ENCODE measurements at places on chromosomes 2 and 18.

DNA sequence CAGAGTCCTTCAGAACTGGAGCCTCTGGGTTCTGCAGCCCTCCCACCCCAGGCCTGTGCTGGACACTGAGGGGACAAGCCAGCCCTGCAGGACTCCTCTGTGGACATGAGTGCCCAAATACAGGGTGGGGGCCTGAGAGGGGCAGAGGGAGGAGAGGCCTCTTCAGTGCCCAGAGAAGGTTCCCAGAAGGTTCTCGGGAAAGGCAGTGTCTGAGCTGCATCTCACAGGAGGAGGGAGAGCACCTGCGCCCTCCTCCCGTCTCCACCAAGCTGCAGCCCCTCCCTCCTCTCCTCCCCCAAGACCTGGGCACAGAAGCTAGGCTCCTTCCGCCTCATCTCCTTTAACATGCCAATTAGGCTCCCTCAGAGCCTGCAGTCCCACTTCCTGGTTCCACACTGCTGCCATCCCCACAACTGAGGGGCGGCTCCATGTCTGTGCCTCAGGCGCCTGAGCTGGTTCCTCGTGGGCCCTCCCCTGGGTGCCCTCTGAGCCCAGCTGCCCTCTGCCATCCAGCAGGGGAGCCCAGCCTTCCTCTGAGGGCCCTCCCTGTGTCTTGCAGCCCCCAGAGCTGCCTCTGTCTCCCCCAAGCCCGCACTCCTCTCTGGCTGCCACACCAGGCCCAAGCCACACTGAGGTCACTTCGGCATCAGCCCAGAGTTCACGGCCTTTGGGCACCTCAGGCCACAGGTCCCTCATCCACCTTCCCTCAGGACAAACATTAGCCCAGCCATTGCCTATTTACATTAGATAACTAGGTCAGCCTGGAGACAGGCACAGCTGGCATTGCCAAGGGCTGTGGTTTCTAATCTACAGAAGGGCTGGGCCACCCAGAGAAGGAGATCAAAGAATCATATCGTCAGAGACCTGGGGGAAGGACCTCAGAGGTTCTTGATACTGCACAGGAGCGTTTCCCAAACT is 28.9 kb downstream of the KCNK3 start:
- DNase-seq = no peak

- DNase-seq = peak; percentile 71
Measured at GRCh38 chr2:11582862-11583752, 49.3 kb downstream of the GREB1 start.

DNA sequence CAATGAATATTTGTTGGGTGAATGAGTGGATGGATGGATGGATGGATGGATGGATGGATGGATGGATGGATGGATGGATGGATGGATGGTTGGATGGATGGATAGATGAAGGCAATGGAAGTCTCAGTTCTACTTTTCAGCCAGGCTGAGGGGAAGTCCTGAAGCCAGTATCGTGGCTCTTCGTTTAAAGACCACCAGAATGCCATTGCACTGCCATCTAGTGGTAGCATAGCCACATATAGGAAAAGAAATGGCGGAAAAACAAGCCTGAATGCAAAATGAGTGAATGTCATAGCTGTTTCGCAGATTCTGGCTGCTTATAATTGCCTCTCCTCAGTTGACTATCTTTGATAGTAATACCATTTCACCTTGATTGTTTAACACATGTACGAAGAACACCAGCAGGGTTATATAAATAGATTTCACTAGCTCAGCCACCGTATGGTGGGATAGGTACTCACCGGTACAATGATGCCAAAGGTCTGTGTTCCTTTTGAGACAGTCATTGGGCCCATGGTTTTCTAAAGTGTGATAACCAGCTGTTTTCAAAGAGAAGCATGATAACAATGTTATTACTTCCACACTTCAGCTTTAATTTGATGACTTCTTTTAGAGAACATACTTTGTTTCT is 62.3 kb upstream of the GREB1L start:
- DNase-seq = peak; percentile 44

- DNase-seq = no peak
Measured at GRCh38 chr2:120348737-120349439, 3.0 kb downstream of the INHBB start.

- peak; percentile 30 for DNase-seq
Measured at GRCh38 chr2:181656450-181657291, at the start of gene CERKL. Gene CERKL, minus strand, starts transcription at chr2:181657105. Its CDS starts 99 bp downstream, at chr2:181657006.

GRCh38 chr2:112701052-112701451 is 19.8 kb upstream of the NT5DC4 start:
- DNase-seq = no peak

DNA sequence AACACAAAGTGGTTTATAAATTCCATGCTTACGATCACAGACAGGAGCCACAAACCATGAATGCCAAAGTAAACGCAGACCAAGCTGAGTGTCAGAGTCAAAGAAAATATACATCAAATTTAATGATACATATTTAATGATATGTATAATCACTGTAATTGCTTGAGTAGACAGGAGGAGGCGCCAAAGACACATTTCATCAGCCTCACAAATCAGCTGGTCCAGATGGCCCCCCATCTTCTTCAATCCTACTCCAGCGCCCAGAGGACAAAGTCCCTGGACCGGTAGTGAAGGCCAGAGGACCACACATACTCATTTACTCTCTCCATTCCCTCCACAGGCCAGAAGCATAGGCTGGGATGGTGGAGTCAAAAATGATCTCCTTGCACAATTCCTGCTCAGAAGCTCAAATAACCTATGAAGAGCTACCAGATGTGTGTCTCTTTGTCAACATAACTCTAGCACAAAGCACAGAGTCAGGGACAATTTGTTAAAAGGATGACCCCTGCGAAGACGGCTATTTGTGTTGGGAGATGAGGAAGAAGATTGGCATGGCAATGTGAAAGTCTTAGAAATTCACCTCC is 149.3 kb upstream of the PGAP1 start:
- DNase-seq = no peak

- DNase-seq = no peak
Measured at GRCh38 chr18:79625195-79625923, 54.2 kb upstream of the CTDP1 start.

DNA sequence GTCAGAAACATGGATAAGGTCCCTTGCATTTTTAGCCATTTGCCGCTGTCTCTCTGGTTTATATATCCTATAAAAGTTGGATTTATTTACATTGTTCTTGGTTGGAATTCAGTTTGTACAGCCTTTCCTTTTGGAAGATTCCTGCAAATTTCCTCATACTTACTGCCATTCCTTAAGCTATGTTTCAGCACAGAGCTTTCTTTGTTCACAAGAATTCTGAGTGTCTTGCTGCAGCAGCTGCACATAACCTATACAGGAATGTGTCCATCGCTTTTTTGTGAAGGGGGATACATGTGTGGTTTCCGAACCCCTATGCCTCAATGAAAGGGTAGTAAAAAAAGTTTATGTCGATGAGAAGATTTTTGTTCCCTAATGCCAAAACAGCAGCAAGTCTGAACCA is 48.3 kb upstream of the CCDC68 start:
- DNase-seq = no peak

DNA sequence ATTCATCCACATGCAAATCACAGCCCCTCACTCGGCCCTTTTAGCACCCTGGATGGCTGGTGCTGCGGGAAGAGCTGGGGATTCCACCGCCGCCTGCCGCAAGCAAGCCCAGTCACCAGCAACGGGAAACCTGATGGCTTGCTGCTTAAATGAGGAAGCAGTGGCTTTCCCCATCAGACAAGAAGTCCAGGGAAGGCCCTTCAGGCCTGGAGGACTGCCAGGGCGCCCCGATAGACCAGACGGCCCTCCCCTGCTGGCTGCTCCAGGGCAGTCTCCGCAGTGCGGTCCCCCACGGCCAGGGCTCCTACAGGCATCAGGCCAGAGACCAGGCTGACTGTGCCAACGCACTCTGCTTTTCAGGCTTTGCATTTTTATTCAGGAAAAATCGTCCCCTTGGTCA is 439.1 kb downstream of the EIPR1 start:
- no peak for DNase-seq

DNA sequence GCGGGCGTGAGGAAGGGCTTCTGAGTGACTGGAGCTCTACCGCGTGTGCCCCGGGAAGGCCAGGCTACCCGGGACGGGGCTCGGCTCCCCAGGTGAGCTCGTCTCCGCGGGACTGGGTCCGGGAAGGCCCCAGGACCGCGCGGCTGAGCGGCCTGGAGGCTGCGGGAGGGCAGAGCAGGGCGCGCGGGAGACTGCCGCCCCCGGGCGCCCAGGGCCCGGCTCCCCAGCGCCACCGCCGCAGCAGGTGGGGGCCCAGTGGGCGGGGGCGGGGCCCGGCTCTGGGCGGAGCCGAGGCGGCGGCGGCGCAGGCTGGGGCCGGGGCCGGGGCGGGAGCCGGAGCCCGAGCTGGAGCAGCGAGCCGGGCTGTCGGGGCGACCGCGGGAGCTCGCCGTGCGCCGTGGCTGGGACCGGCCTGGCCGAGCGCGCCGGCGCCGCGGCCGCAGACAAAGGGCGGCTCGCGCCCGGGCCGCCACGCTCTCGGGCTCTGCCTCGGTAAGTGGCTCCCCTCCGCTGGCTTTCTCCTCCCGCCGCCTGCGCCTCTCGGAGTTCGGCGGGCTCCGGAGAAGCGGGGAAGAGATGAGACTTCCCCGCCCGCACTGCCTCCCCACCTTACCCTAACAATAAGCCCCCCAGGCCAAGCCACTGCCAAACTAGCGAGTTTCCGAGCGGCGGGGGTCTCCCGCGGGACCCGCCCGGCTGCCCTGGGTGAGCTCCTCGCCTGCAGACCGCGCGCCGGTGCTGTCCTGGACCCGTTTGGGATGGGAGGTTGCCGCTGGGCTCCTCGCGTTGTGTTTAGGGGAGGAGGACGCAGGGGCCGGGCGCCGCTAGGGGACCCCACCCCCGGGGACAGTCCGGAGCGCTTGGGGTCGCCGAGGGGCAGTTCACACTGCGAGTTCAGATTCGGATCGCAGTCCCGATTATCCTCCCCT is at the start of gene MAPK4:
Gene MAPK4 (plus strand): TSS at position 336 of the 929 bp plus-strand sequence. CDS start 103,872 bp downstream, outside the sequence.
- peak; percentile 24 for DNase-seq

DNA sequence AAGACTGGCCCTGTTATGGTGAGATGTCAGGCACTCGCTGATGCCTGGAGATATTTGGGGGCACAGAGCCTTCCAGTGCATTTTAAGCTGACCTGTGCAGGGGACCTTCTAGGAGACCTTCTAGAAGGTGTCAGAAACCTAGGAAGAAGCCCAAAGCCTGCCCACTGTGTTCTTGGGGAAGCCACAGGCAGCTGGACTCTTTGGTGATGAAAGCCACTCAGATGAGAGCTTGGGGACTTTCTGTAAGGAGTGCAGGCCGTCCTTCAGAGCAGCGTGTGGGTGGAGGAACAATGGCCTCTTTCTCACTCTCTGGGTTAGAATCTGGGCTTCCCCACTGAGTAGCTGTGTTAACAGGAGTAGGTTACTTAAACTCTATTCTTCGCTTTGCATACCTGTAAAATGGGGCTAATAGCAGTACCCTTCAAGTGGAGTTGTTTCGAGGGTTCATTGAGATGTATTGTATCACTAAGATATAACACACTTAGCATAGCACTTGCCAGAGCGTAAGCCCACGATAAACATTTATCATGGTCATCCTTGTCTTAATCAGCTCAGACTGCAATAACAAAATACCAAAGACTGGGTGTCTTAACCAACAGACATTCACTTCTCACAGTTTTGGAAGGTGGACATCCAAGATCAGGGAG is 322.3 kb upstream of the EPAS1 start:
- DNase-seq = no peak

GRCh38 chr2:183081911-183082310 is 3.4 kb downstream of the DUSP19 start:
- DNase-seq = no peak

GRCh38 chr2:188441288-188441947 is 149.7 kb downstream of the GULP1 start:
- no peak for DNase-seq

DNA sequence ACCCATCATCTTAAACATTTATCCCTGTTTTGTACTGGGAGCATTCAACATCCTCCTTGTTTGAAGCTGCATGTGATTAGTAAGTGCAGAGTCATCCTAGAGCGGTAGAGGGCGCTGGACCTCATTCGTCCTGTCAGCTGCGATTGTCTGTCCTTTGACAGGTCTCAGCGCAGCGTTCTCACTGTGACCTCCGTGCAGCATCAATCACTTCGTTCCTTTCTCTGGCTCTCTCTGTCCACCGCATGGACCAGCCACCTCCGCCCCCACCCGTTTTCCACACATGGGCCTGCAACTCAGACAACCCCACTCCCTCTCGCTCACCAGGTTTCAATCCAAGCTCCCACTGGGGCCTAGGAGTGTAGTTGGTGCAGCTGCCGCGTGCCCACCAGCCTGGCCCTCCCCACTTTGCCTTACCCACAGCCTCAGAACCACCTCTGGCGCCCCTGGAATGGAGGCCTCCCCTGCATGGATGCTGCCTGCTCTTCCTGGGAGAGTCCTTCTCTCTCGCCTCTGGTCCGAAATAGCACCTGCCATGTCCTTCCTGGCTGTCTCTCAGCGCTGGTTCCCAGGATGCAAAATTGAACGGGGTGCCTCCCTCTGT is 90.5 kb downstream of the NDUFA10 start:
- DNase-seq = peak; percentile 44

- no peak for DNase-seq
Measured at GRCh38 chr2:237297421-237298150, 116.4 kb downstream of the COL6A3 start.

GRCh38 chr2:63628403-63628942 is 39.7 kb downstream of the MDH1 start:
- DNase-seq = no peak

- DNase-seq = no peak
Measured at GRCh38 chr2:234454433-234454832, 42.4 kb downstream of the ARL4C start.

DNA sequence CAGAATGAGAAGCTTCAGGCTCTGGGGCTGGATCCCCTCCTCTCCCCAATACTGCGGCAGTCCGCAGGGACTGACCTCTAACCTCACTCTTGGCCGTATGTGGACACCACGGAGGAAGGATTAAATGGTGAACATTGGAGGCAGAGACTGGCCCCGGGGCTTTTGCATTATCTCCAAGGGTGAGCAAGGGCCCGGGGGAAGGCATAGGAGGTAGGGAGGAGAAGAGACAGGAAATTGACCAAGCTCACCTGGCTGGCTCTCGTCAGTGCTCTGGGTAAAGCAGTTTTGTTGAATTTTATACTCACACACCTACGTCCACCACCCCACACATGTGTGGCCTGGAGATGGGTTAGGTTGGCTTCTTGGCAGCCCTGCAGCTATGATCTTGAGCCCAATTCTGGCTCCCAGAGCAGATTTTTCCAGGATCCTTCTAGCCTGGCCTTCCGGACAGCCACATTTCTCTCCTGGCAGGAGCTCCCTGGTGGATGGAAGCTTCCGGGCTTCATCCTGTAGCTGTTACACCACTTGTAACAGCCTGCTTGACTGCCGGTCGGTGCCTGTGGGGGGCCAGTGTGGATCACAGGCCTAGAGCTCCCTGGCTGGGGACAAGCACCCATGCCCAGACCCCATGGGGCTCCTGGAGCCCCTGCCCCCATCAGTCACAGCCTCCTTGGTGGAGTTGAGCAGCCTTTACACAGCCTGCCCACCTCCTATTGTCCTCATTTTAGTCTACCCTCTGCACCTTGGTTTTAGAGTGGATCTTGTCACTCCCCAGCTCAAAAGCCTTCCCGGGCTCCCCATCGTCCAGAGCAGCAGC is 7.6 kb downstream of the ITM2C start:
- DNase-seq = no peak

DNA sequence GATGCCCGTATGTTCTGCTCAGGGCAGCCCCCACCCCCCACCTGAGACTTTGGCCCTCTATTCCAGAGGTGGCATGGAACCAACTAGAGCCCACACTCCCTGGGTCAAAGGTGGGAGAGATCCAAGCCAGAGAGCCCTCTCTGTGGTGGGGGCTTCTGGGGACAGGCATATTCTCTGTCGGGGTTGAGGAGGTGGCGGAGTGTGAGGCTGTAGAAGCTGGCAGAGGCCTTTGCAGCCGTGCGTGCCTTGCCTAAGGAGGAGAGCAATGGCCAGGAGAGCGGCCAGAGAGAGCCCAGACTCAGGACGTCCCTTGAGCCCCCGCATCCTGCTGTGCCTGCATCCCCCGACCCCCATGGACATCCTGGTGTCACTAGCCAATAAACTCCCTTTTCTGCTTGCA is 79.2 kb upstream of the HPCAL1 start:
- DNase-seq = no peak
